ENCODE measurements at places on chromosomes 5 and 9. TPM values are rescaled to one million over a fixed set of nuclear protein-coding genes. Genes with fewer than 3 reads are reported as not detected.

The BTNL8 gene
- not detected for total RNA-seq

GRCh38 chr9:116792271-116792670 is 105.2 kb downstream of the TRIM32 start:
- no peaks in the 10 kb centered on the region for H3K27me3 ChIP-seq
- no peak for DNase-seq
- no peaks in the 10 kb centered on the region for H3K36me3 ChIP-seq
- H3K4me1 ChIP-seq = peaks cover 2% of the 10 kb centered on the region

GRCh38 chr9:90038763-90039162 is 434.0 kb downstream of the GADD45G start:
- H3K4me1 ChIP-seq = no peaks in the 10 kb centered on the region
- no peak overlapping the region for H3K4me3 ChIP-seq
- no peaks in the 10 kb centered on the region for H3K36me3 ChIP-seq

DNA sequence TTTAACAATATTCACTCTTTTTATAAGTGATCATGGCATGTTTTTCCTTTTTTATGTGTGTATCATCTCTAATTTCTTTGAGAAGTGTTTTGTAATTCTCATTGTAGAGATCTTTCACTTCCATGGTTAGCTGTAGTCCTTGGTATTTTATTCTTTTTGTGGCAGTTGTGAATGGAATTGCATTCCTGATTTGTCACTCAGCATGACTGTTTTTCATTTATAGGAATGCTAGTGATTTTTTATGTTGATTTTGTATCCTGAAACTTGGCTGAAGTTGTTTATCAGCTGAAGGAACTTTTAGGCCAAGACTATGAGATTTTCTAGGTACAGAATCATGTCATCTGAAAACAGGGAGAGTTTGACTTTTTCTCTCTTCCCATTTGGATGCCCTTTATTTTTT is 13.1 kb upstream of the SPINK13 start:
- no peak overlapping the region for H3K4me3 ChIP-seq
- no peak overlapping the region for H3K27ac ChIP-seq
- H3K36me3 ChIP-seq = no peaks in the 10 kb centered on the region
- H3K4me1 ChIP-seq = no peaks in the 10 kb centered on the region
